ENCODE measurements at places on chromosomes 2 and 18.
A peak's percentile ranks its signal among the peaks of the same experiment; 100 is the strongest.

GRCh38 chr2:72181616-72182015, 34.0 kb upstream of the CYP26B1 start:
- no peak overlapping the region for H3K4me3 ChIP-seq
- H3K27ac ChIP-seq, result no peak overlapping the region
- H3K27me3 ChIP-seq, result no peaks in the 10 kb centered on the region
- H3K36me3 ChIP-seq, result no peaks in the 10 kb centered on the region
- no peaks in the 10 kb centered on the region for H3K4me1 ChIP-seq
- no peak for DNase-seq

DNA sequence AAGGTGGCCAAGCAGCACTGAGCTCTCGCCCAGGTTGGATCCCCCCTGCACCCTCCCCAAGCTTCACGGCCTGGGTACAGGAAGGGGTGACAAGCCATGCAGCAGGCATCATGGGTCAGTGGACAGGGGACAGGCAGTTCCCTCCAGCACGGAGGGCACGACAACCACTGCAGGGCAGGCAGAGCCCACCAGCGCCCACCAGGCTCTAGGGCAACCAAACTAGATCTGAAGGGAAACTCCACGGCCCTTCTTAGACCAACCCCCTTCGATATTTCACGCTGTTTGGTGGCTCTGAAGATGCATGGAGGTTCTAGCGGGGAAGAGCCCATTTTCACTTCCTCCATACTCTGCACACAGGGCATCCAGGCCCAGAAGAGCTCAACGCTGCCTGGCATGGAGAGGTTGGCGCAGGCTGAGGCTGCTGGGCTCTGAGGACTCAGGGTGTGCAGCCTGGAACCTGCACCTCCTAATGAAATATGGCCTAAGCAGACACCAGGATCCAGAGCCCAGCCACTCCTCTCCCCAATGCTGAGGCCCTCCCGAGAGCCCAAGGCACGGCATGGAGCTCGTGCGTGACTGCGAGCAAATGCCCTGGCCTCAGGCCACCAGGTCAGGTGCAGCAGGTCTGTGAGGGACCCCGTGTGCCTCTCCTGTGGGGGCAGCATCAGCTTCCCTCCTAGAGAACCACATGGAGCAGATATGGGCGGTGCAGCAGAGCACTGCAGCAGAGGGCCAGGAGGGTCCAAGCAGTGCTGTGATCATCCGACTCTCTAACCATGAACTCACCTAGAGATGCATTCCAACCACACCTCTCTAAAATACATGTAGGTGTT, 8.7 kb upstream of the MTERF4 start:
- H3K4me3 ChIP-seq, result peak overlapping the region; percentile 84
- no peak for DNase-seq

GRCh38 chr18:36006997-36007396, 34.5 kb downstream of the RMP24 start:
- H3K27ac ChIP-seq, result no peak overlapping the region
- no peaks in the 10 kb centered on the region for H3K4me1 ChIP-seq
- H3K4me3 ChIP-seq, result no peak overlapping the region

DNA sequence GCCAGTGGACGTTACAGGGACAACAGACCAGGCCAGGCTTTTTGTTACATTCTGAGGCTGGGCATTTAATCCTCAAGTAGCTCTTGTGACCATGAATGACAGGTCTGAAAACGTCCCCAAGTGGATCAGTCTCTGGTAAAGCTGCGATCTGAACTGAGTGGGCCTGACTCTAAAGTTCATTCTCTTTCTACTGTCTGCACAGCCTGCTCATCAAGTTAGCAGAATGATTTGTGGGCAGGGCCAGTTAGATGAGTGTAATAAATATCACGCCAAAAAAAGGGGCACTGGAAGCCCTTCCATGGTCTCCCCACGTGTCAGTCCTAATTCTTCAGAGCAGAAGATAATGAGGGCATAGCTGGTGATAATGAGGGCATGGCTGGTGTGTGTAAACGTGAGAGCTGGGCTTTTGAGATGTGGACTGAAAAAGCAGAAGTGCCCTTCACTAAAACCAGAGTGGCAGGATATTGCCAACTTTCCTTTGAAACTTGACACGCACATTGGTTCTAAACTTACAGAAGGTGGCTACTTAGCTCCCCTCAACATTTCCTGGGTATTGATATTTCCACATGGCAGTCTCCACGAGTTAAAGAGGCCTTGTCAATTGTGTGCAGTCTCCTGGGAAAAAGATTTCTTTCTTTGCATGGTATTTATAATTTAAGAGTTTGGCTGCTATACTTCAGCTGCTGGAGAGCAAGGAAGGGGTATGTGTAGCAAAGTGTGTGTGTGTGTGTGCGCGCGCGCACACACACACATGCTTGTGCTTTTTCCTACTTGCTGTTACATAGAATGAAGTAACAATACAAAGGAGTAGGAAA, 72.7 kb upstream of the LYPD6B start:
- no peaks in the 10 kb centered on the region for H3K27me3 ChIP-seq
- no peak overlapping the region for H3K4me3 ChIP-seq
- no peak for DNase-seq
- no peaks in the 10 kb centered on the region for H3K4me1 ChIP-seq

GRCh38 chr2:3472966-3473365, 46.4 kb downstream of the ADI1 start:
- H3K27me3 ChIP-seq, result no peaks in the 10 kb centered on the region
- H3K36me3 ChIP-seq, result peaks cover 18% of the 10 kb centered on the region
- H3K27ac ChIP-seq, result no peak overlapping the region
- no peak for DNase-seq
- no peaks in the 10 kb centered on the region for H3K4me1 ChIP-seq
